ENCODE measurements at places on chromosomes 12 and 14.

DNA sequence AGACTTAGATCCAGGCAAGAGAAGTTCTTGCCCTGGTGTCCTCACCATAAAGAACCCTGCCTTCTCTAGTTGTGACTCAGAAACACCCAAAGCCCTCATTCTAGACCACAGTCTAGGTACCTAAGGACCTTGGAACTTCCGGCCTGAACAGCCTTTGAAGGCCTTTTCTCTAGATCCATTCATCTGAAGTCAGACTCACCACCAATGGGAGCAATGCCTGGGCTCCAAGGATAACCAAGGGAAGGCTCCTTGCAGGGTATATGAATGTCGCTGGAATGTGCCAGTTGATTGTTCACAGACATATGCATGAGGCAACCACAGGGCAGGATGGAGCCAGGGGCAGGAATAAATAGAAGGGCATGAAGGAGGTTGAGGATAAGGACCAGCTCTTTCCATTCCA, 86.3 kb downstream of the PLCZ1 start:
- DNase-seq = no peak

DNA sequence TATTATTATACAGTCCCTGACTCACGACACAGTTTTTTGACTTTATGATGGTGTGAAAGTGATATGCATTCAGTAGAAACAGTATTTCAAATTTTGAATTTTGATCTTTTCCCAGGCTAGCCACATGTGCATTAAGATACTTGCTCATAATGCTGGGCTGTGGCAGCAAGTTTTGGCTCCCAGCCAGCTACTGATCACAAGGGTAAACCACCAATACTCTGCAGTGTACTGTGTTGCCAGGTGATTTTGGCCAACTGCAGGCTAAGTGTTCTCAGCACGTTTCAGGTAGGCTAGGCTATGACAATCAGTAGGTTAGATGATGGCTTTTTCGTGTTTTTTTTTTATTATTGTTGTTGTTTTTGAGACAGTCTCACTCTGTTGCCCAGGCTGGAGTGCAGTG, 69.4 kb upstream of the ACTN1 start:
- no peak for DNase-seq

GRCh38 chr12:122928404-122929147, 32.7 kb upstream of the VPS37B start:
- DNase-seq = no peak

GRCh38 chr12:53500142-53500775, 824 bp upstream of the TARBP2 start:
- DNase-seq = no peak

DNA sequence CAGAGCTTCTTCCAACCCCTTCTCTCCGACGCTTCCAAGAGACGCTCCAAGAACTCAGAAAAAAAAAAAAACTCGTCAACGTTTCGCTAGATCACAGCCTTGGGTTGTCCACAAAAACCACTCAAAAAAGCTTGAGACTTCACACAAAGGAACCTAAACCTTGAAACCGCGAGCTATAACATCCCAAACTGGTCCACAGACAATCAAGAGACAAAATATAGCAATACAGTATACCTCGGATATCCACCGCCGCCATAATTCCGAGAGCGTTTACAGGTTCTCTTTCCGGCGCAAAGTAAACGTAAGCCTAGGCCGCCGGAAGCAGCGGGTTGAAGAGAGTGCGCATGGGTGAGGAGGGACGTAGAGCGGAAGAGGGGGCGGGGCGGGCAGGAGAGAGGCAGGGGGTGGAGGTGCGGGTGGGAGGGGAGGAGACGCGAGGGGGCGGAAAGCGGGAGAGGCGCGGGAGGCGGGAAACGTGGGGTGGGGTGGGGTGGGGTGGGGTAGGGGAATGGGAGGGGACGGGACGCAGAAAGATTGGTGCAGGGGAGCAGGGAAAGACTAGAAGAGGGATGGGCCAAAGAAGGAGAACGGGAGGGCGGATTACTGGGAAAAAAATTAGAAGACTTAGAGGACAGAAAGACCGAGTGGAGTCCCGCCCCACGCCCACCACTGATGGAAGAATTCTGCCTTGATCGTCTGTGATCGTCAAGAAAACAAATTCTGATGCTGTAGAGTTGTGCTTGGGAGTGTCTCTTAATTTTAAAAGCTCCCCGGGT, at the start of gene MED6:
Gene MED6, minus strand, starts transcription at position 274 of the 776 bp plus-strand sequence. Its CDS starts 18 bp downstream, at position 256.
- DNase-seq = peak; percentile 87

GRCh38 chr12:119594399-119594730, 791 bp downstream of the TMEM233 start:
- peak; percentile 20 for DNase-seq

GRCh38 chr12:89448951-89449371, 75.6 kb downstream of the GALNT4 start:
- DNase-seq = no peak

DNA sequence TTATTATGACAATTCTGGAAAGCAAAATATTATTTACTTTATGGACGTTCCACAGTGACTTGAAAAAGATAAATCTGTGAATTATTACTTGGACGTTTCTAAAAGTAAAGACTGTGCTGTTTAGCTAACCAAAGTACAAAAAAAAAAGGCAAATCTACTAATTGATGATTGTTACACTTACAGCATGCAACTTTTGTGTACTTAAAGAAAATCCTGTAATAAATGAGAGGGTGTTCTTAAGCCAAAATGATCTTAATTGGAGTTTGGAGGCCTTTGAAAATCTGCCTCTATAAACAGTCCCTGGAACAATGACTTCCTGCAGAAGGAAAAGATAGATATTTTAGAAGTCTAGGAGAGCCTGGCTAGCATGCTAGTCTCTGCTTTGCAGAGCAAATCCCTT, 434.0 kb upstream of the SYT1 start:
- DNase-seq = no peak

GRCh38 chr14:77760381-77761204, at the start of gene SNW1:
Gene SNW1 (minus strand): TSS chr14:77761156. CDS start chr14:77761127, 29 bp downstream.
- peak; percentile 96 for DNase-seq

DNA sequence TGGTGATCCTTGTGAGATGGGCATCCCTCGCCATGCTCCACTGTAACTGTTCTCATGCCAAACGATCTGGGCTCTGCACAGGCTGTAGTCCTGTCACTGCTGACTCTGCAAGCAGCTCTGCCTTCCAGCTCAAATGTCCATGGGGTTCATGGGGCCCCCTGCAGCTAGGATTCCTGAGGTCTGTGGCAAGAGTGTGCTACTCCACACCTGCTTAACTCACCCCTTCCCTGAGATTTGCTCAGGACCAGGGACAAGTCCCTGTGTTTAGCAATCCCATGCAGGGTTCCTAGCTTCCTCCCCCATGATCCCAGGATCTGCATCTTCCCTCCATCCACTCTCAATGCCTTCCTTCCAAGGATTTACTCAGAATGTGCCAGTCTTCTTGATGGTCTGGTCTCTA, 241.0 kb downstream of the ASCL1 start:
- DNase-seq = no peak

All from ELF-1 (cell line).